C1 segment of cervical spinal cord (tissue), 14 donors: ENCODE measurements at places on chromosomes 5 and 9.

DNA sequence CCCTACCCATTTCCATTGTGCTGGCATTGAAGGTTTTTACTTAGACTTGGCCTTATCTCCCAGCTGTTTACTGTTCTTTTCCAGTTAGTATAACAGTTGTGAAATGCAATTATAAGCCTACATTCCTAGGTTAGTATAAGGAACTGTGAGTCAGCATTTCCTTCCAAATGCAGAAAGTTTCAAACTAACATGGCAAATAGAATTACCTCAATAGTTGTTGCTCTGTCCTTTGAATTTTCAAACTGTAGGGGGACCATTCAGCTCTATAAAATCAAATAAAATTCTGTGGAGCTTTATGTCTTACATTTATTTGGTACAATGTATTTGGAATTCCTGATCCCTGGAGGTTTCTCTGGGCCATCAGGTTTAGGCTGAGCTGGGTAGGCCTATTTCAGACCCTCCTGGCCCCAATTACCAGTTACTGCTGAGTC is 47.2 kb downstream of the ARHGEF28 start:
- no peak for DNase-seq

DNA sequence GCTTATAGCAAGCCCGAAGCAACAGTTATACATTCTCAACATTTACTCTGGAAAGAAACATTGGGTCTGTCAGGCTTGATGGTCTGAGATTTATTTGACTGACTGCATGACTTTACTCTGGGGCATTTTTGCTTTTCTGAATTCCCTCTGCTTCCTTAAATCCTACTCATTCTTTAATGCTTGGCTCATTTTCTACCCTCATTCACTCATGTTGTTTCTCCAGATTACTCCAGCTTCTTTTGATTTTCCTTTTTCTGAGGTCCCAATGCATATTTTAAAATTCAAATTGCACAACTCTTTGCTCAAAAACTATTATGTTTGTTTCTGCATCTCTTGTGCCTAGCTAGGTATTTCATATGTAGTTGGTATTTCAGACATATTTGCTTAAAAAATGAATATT is 2002.9 kb upstream of the NUDT12 start:
- DNase-seq: no peak

GRCh38 chr9:28135549-28135948 is 562.3 kb upstream of the C9orf72 start:
- no peak for DNase-seq

GRCh38 chr9:124733964-124734740 is 37.0 kb downstream of the NR6A1 start:
- no peak for DNase-seq

DNA sequence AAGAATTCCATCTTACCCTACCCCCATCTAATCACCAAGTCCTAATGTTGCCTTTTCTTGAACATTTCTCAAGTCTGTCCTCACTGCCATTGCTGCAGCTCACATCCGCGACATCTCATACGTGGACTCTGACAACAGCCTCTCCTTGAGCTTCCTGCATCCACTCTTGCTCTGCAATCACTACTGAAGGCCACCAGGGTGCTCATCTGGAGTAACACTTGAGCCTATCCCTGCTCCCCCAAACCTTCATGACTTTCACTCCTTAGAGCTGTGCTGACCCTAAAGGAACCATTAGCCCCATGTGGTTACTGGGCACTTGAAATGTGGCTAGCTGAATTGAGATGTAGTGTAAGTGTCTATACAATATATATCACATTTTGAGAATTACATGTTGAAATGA is 46.4 kb upstream of the CTXN3 start:
- DNase-seq: no peak

GRCh38 chr5:5017827-5018577 is 122.1 kb upstream of the ADAMTS16 start:
- no peak for DNase-seq

DNA sequence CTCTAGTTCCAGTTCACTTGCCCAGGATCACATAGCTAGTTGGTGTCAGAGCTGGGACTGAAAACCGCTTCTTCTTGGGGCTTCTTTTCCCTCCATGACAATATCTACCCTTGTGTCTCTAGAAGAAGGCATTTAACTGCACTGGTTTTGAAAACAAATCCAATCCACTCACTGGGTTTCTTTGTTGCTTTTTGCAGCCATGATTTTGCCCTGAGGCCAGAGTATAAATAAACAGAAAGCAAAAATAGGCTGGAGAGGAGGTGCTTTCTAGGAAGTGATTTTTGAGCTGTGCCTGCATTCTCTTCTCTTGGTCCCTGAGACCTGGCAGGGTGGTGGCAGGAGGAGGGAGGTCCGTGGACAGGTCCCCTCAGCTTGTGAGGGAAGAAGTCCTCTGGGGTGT is 6.9 kb upstream of the TRIO start:
- no peak for DNase-seq

GRCh38 chr9:117464941-117465616 is 50.2 kb upstream of the ASTN2 start:
- peak; percentile 100 for DNase-seq

DNA sequence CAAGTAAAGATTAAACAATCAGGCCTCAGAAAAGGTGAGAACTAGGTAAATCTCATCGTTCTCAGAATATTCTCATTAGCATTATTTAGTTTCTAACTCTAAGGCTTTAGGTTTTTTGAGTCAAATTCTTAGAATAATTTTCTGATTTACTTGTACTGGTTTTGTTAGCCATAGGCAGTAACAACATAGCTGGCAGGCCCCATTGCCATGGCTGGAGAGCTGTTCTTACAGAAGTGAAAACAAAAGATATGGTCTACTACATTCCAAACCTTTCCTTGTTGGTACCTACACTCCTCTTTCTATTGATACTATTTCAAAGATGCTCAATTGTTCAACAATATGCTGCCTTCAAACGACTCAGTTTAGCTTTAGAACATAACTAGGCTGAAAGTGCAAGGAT is 27.3 kb downstream of the IFNW1 start:
- no peak for DNase-seq

DNA sequence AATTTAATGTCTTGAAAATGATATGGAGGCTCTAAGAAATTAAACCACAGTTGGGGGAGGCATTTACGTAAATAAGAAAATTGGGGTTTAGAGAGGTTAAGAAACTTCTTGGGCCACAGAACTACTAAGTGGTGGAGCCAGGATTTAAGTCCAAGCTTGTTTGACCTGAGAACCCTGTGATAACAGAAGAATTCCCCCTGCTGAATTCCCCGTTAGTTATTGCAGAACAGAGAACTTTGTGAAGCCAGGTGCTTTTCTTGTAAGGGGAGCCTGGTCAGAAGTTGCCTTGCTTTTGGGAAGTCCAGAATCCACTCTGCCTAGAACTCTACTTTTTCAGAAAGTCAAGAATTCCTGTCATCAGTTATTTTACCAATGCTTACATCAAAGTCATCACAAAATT is 309.3 kb upstream of the SEMA6A start:
- no peak for DNase-seq

DNA sequence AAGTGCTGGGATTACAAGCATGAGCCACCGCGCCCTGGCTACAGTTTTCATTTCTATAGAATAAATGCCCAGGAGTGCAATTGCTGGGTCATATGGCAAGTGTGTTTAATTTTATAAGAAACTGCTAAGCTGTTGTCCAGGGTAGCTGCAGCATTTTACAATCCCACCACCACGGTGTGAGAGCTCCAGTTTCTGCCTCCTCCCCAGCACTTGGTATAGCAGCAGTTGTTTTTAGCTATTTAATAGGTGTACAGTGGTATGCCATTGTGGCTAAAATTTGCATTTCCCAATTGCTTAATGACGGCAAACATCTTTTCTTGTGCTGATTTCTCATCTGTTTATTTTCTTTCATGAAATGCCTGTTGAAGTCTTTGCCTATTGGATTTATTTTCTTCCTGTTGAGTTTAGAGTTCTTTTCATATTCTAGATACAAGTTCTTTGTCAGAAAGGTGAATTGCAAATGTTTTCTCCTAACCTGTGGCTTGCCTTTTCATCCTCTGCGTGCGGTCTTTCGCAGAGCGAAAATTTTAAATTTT is 100.3 kb downstream of the NDFIP1 start:
- DNase-seq: no peak

DNA sequence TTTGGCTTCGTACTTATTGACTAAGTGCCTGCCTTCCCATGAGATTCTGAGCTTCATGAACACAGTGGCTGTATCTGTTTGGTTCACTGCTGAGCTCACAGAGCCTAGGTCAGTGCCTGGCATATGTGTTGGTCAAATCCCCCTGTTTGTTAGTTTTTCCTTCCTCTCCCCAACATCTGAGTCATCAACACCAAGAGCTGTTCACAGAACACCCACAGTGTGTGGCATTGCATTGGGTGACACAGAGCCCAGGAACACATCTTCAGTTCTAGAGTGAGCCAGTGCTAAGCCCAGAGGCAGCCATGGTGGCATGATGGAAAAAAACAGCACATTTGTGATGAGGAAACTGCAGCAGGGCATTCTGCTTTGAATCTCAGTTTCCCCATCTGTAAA is 294.6 kb downstream of the SEC61B start:
- no peak for DNase-seq

GRCh38 chr5:17157294-17157693 is 60.1 kb upstream of the BASP1 start:
- no peak for DNase-seq

- DNase-seq: no peak
Observed at GRCh38 chr5:80008995-80009765, 18.1 kb upstream of the MTX3 start.

DNA sequence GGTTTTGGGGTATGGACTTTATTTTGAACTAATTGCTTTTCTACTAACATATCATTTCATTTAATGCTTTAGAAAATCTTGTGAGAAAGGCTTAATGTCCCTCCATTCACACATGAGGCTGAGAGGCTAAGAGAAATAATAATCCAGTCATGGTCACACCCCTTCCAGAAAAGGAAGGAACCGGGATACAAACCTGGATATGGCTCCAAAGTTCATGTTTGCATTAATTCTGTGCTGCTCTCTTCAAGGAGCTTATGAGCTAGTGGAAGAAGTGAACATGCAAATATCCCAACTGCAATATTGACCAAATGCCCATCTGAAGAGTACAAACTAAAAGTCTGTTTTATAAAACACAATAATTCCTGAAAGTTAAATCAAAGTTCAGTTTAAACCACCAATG is 732.1 kb upstream of the RIOK2 start:
- no peak for DNase-seq

GRCh38 chr5:74290634-74291241 is 349.8 kb downstream of the ENC1 start:
- DNase-seq: no peak

DNA sequence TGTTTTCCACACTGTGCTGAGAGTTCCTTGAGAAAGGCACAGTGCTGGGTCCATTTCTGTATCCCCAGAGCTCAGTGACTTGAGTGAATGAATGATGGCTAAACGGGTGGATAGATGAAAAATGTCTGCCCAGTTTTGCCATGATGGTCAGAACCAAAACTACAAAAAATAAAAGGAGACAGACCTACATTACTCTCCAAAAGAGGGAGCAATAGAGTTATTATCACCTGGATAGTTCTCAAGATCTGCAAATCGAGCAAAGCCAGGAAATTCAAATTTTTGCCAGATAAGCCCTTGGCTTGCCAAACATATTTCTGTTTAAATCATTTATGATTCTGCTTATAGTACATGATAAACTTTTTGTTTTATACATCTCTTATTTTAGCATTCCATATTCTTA is 214.2 kb upstream of the ZNF462 start:
- no peak for DNase-seq

DNA sequence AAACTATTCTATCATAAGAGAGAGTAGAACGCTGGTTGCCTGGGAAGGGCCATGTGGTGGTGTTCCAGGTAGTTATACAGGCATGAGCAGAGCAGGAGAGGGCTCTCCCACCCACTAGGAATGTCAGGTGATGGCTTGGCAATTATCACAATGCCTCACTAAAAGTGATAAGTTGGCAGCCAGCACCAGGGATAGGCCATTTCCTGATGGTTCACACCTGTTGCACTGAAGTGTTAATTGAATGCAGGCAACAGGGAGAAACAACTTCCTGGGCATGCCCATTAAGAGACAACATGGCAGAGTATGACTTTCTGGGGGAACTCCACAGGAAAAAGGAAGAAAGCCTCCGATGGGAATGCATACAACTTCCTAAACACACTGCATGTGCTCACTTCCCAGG is 593.2 kb downstream of the ELAVL2 start:
- DNase-seq: no peak

DNA sequence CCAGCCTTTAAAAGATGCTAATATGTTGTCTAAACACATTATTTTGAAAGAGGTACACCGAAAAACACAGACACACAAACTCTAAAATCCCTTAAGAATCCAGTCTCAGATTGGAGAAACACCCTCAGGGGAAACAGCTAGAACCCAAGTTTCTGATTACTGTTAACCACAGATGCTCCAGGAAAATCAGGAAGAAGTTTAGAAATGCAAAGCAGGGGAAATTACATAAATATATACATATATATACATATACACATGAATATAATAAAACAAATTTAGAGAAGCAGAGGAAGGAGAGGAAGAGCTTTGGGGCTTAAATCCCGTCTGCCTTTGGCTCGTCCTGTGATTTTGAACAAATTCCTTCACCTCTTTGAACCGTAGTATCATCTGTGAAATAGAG is 73.2 kb upstream of the KLF4 start:
- DNase-seq: no peak

DNA sequence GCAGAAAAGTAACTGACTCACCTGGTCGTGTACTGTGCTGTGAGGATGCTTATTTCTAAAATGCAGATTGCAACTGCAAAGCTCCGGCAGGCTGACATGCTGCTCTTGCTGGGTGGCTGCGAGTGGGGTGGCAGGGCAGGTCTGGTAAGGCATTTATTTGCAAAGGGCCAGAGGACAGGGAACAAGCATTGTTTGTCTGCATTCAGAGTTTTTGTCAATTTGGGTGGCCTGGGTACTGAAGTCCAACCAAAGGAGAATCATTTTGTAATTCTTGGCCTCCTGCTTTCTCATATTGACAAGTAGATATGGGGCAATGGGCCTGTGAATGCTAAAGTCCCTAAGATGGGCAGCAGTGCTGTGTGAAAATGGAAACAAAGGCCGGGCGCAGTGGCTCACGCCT is at the start of gene C9:
C9 (minus strand) TSS at position 129 of the 400 bp plus-strand sequence; CDS start at position 98, 31 bp downstream.
- DNase-seq: no peak

GRCh38 chr5:13027874-13028273 is 916.6 kb downstream of the DNAH5 start:
- DNase-seq: no peak

- DNase-seq: no peak
Observed at GRCh38 chr5:89064054-89064453, 181.1 kb upstream of the MEF2C start.

GRCh38 chr9:119868694-119869093 is 499.5 kb upstream of the BRINP1 start:
- DNase-seq: no peak

DNA sequence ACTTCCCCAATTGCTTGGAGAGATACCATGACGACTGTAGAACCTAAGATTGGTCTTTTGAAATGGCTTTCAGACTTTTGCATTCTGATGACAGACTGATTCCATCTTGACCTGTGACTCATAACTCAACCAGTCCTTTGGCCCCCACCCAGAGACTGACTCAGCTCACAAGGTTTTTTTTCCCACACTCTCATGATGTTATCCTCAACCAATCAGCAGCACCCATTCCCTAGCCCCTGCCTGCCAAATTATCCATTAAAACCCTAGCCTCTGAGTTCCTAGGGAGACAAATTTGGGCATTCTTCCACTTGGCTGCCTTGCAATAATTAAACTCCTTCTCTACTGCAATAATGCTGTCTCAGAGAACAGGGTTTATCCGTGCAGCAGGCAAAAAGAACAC is 1263.3 kb upstream of the CDH9 start:
- no peak for DNase-seq
